ENCODE measurements at places on chromosomes 6 and 20. TPM values are rescaled to one million over a fixed set of nuclear protein-coding genes. Genes with fewer than 3 reads are reported as not detected.

Gene EEF1A1
- total RNA-seq: 25,157 TPM

Gene OLIG3
- not detected for total RNA-seq

Gene SCUBE3
- total RNA-seq: 3.4 TPM

Gene PAK5
- total RNA-seq: not detected

Gene EFCAB8
- 0.22 TPM for total RNA-seq

Gene C6orf141
- total RNA-seq: not detected

Gene STMN3
- total RNA-seq: 11.6 TPM

Gene RNF8
- total RNA-seq: 22.3 TPM

Gene TMEM200A
- total RNA-seq: 54.5 TPM

Gene RGL2
- total RNA-seq: 19.7 TPM

Gene MRAP2
- total RNA-seq: 27.2 TPM

Gene OCSTAMP
- not detected for total RNA-seq

Gene PKIB
- 0.13 TPM for total RNA-seq

Gene BPIFB2
- total RNA-seq: not detected

Gene OPN5
- not detected for total RNA-seq

Gene MEA1
- total RNA-seq: 48.7 TPM

Gene CYP21A2
- not detected for total RNA-seq

Gene CYP39A1
- total RNA-seq: 8.4 TPM

Gene RBCK1
- 51.7 TPM for total RNA-seq

Gene OR2J3
- total RNA-seq: not detected
